ENCODE measurements at places on chromosomes 4 and X.

DNA sequence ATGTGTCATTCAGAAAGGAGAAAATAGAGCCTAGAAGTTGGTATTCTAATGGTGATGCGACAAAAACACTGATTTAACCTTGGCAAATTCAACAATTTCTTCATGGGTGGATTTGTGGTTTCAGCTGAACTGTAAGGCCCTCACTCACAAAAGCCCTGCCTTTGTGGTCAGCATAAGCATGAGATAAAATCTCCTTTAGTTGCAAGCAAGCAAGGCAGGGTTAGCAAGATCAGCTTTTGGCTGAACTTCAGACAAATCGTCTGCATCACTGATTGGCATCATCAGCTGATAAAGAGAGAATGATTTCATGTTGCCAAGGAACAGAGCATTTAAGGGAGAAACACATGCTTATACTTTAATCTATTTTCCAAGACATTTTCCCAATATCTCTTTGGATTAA, 2582.2 kb downstream of the PCDH7 start:
- no peak for DNase-seq

DNA sequence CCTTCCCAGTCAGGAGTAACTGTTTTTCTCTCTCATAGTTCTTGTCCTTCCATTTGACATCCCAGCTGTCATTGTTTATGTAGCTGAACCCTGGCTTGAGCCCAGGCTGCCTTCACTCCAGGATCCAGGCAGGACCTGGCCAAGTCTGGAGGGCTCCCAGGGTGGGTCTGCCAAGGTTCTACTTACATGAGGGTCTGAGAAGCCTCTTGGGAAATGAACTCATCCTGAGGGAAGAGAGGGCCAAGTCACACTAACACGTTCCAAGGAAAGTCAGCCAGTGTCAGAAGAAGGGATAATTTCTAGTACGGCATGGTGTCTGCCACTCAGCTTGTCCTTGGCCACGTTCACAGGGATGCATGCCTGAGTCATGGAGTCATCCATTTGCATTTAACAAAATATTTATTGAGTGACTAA, 54.8 kb upstream of the SRD5A3 start:
- DNase-seq: no peak

GRCh38 chr4:25767877-25768725, 94.7 kb downstream of the SEL1L3 start:
- DNase-seq: no peak

DNA sequence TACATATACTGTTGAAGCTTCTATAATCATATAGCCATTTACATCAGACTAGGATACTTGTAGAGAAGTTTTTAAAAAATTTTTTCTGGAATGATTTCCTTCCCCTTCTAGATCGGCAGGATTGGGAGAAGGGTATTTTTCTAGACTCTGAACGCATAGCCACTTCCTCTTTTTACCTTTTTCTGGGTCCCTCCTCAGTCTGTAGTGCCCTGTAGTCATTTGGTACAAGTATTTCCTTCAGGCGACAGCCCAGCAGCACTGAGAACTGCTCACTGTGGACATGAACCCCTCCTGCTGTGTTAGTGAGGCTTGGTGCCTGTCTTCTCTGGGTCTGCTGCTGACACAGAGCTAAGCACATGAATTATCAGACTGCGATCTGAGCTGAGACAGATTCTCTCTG, 255.4 kb downstream of the ARHGAP10 start:
- no peak for DNase-seq

DNA sequence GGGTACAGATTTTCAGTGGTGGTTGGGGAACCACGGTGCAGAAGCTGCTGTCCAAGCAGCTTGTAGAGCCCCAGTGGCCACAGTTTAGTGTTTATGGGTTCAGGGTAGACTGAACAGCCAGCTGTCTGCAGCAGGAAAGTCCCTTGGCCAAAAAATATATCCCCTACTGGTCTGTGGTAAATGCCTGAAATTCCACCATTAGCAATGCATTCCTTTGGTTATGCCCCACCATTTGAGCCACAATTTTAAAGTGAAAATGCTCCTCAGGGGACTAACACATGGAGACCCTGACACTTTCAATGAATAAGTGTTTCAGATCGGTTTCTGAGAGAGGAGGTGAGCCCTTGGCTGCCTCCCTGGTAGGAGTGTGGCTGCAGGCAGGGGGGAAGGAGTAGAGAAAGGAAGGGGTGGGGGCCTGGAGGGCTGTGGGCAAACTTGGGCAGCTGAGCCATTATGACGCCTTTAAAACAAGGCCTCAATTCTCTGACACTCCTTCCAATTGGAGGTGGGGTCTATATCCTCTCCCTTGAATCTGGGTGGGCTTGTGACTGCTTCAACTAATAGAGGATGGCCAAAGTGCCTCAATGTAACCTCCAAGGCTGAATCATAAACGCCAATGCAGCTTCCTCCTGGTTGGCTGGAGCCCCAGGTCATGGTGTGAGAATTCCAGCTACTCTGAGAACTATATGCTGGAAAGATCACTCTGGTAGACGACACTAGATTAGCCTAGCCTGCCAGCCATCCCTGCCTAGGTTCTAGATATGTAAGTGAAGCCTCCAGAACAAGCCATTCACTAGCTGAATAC, 75.8 kb upstream of the ATP6AP2 start:
- DNase-seq: no peak

GRCh38 chrX:36909676-36910030, 98.5 kb upstream of the FAM47C start:
- no peak for DNase-seq

Measured in stimulated activated CD4-positive, alpha-beta T cell treated with anti-CD3 and anti-CD28 coated beads, Interleukin-15, amount 100 ng/mL, for 1 hour (primary cell).